ENCODE measurements at places on chromosomes 3 and 15.

- DNase-seq: no peak
These were observed 25.6 kb downstream of the SEC11A start for GRCh38 chr15:84690342-84690741.

- DNase-seq: no peak
These were observed 78.2 kb upstream of the BOC start for GRCh38 chr3:113133140-113133539.

GRCh38 chr3:106765342-106765741, 611.9 kb upstream of the CCDC54 start:
- DNase-seq: peak; percentile 34

- no peak for DNase-seq
These were observed 190.9 kb downstream of the TJP1 start for GRCh38 chr15:29631076-29632070.

DNA sequence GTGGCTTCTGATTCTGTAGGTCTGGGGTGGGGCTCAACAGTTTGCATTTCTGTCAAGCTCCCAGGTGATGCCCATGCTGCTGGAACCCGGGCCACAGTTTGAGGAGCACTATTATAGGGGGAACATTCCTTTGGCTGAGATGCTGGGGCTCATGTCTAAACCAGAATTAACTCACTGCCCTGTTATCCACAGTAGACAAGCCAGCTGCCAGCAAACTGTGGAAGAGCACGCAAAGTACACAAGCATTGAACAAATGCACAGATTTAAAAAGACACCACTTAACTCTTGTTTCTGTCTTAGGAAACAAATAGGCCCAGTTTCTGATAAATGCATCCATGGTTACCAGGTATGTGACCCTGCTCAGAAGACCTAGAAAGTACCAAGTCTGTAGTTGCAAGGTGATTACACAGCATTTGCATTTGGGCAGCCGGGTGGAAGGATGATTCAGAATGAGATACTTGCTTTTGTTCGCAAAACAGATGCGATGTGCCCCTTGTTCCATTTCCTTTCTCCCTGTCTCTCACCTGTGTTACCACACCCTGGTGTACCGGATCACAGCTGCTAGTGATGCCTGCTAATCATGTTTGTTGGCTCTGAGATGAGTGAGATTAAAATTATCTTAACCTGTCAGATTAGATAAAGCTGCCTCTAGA, 12.4 kb downstream of the GYG1 start:
- no peak for DNase-seq

GRCh38 chr3:167605871-167606270, 47.9 kb downstream of the WDR49 start:
- DNase-seq: no peak

DNA sequence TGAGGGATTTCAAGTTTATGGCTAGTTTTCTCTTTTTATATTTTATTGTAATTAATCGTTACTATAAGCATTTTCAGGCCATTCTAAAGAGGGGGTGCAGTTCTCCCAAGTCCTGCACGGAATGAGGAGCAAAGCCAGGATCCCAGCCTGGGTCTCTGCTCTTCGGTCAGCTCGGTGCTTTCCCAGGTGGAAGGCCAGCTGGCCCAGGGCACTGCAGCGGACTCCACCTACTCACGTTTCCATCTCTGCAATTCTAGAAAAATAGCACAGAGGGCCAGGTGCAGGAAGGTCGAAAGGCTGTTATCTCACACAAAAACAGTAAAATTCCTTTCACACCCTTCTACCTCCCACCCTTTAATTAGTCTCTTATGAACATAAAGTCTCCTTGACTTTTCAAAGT, 59.5 kb upstream of the HES1 start:
- no peak for DNase-seq

GRCh38 chr3:17672506-17672905, 69.9 kb downstream of the TBC1D5 start:
- DNase-seq: no peak

DNA sequence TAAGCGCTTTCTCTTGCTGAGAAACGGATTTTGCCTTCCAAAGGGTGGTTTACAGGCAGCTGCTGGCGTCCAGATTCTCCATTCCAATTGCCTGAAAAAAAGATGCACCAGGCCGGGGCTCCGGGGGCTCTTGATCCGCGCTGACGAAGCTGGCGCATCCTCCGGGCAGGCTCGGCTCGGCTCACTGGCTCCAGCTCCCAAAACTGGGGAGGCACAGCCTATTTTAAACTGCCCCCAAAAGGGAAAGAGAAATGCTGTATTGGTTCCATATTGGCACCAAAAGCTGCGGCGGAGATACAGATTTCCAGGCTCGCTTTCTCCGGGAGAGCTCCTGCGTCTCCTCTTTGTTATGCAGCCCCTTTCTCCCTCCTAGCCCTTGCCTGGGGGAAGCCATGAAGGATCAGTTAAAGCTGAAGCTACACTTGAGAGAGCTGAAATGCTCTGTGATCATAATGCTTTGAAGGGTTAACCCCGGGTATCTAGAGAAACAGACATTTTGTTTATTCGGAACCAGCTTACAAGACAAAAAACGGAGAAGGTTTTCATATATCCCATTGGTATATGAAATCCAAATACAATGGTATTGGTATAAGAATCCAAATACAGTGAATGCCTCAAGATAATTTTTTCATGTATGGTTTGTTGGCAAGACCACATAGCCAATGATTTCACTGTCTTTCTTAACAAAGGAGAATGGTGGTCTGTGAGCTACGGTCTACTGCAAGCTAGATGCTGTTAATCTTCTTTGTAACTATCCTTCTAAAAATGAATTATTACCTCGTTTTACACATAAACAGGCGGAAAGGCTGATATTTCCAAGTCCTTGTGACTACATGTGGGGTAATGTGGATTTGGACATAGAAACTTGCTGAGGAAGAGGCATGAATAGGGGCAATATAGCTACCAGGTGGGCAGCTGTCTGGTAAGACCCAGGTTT, 693 bp downstream of the CD200 start:
- DNase-seq: no peak

GRCh38 chr3:32487781-32488473, 14.7 kb downstream of the CMTM6 start:
- DNase-seq: peak; percentile 40

- DNase-seq: no peak
These were observed 26.5 kb downstream of the CD200R1 start for GRCh38 chr3:112948346-112948838.

- DNase-seq: peak; percentile 78
These were observed 151.2 kb upstream of the CDIN1 start for GRCh38 chr15:36428102-36428845.

DNA sequence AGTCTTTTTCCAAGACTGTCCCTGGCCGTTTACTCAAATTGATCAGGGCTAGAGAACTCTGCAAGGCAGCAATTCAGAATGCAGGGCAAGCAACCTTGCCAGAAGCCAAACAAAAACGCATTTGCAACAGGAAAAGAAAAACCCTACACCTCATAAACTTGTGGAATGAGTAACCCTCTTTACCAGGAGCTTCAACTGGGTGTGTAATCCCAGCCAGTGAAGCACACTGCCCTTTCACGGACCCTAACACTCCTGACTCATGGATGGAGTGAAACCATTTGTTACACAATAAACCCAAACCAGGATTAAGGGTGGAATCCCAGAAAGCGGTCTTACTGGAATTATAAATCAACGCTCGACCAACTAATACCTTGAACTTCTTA, 14.8 kb upstream of the LDHAL6B start:
- DNase-seq: peak; percentile 17

DNA sequence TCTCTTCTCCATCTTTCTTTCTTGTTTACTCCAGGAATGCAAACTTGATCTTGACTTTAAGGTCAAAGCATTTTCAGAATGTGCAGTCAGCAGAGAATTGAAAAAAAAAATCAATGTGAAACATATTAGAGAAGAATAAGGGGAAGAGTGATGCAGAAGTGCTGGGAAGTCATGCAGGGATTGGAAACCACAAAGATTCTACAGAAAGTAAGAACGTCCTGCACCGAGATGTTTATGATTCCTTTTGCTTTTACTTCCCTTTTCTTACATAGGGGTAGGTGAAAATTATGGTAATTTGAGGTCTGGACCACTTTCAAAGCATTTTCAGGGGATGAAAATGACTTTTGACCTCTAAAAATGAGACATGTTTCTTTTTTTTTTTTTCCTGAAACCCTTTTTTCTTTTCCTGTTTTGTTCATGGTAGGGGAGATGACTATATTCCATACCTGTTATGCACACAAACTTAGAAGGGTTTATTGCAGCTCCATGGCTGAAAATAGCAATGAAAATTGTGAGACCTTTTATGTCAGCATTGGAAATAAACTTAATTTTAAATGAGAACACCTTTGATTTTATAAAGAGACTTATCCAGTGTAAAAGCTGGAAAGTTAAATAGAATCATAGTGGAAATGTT, 623.5 kb upstream of the TBL1XR1 start:
- DNase-seq: no peak
